IPS DF 6.9 (cell line): ENCODE measurements at places on chromosomes 7 and 10.

- DNase-seq = no peak
Observed at GRCh38 chr7:101629171-101629570, at the start of gene MYL10. Gene MYL10 (minus strand): TSS chr7:101629296. CDS start chr7:101629118, 178 bp downstream.

DNA sequence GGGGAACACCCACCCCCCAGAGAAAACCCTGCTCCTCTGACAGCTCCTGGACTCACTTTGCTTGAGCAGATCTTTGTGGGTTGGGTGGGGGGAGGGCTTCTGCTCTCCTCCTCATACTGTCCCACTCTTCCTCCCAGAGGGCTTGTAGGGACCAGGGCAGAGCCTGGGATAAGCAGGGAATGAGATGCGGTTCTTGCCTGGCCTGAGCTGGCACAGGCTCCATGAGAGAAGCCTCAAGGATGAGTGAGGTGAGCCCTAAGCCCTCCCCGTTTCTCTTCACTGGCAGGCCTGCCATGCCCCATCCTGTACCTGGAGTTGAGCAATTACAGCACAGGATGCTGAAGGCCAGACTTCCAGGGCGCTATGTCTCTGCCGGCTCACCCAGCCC lies 134.7 kb downstream of the ADAM12 start:
- DNase-seq = no peak

DNA sequence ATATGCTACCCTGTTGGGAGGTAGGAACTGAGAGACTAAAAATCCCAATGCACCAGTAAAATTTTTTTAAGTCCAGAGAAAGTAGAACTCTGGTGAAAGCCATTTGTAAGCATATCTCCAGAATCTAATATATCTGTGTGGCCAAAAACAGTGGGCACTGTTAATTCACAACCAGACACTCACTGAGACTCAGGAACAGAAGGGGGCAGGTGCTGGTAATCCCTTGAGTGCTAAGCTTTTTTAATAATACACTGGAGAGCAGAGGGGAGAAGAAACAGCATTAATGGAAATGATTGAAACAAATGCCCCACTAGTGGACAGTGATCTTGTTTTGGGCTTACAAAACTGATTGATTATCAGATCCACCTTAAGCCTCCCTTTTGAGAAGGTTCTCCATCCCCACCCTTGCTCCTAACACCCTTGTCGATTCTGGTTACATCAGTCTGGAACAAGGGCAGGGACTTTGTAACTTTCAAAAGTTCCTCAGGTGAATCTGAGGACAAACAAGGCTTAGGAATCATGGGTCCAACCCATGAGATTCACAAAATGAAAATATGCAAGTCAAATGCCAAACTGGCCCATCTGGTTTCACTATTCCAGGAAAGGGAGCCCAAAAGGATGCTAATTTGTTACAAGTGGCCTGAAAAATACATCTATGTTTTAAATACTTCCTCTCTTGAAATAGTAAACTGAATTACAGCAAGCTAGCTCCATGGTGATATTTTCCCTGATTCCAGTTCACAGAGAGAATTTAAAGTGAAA lies 29.7 kb downstream of the PLXNA4 start:
- DNase-seq = no peak

GRCh38 chr10:44102726-44103255 lies 282.1 kb downstream of the CXCL12 start:
- DNase-seq = no peak

DNA sequence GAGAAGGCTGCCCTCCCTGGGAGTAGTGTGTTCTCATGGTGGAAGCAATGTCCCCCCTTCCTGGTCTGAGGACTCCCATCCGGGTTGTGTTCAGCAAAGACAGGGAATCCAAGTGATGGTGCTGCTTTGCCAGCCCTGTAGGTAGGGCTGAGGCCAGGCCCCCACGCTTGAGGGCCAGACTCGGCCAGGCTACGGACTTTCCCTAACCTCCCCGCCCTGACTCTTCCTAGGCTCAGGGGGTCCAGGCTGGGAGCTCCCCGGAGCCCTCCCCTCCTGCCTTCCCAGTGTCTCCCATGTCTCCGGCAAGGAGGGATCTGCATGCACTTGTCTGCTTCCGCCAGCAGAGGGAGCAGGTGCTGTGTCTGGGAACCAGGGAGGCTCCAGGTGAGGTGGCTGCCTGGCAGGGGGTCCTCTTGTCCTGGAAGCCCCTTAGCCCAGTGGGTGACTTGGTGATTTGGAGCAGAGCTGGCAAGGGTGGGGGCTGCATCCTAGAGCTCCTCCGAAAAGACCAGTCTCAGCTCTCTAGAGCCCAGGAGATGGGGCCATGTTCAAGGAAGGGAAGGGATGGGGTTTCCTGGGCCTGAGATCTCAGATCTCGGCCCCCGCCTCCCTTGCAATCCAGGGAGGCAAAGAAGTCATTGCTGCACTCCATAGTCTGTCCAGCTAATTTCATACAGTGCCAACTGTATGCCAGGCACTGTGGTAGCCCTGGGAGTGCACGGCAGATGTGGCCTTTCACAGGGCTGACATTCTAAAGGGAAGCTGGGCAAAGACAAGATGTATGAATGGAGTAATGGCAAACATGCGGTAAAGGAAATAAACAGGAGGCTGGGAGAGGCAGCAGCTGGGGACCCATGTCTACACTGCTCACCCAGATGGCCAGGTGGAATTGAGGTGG lies 20.3 kb upstream of the SFRP5 start:
- DNase-seq = peak; percentile 72

DNA sequence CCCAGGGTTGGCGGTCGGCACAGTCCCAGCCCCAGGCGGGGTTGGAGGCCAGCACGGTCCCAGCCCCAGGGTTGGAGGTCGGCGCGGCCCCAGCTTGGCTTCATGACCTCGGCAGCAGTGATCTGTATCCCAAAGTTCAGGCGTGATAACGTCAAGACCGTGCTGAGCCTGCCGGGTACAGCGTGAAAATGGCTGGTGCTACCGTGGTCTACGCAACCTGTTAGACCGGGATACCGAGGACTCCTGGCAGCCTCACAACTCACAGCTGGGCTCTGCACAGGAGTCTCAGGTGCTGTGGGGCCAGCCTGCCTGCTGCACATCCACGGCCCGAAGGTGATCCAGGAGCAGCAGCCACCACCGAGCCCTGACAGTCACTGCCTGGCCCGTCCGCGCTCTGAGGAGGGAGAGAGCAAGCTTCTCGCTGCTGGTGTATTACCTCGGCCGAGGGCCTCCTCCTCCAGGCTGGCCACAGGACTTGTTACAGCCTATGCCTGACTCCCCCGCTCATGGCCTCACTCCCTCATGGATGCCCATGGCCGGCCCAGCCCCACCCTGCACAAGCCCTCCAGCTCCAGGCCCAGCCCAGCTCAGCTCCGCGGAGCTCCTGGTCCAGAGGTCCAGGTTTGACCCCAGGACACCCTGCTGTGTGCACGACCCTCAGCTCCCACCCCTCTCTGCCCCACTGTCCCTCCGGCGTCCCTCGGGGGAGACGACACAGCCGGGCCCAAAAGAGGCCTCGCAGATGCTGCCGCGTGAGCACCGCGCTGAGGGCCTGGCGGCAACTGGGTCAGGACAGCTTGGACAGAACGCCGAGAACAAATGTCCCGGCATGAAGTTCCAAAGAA lies 156.0 kb downstream of the ELFN1 start:
- no peak for DNase-seq

DNA sequence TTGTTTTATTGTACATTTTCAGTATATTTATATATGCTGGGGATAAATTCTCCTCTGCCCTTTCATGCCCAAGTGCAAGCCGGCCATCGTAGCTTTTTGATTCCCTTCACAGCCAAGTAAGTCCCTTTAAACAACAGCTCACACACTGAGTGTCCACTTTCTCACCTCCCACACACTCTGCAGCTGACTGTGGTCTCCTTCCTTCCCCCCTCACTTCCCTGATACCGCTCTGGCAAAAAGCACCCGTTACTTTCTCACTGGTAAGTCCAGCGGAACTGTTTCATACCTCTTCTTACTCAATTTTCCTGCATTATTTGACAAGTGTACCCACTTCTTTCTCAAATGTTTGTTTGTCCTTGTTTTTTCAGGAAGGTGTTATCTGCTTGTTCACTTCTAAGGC lies 35.2 kb downstream of the MGAM start:
- no peak for DNase-seq

- no peak for DNase-seq
Observed at GRCh38 chr7:157876469-157877285, 539.9 kb downstream of the DNAJB6 start.

DNA sequence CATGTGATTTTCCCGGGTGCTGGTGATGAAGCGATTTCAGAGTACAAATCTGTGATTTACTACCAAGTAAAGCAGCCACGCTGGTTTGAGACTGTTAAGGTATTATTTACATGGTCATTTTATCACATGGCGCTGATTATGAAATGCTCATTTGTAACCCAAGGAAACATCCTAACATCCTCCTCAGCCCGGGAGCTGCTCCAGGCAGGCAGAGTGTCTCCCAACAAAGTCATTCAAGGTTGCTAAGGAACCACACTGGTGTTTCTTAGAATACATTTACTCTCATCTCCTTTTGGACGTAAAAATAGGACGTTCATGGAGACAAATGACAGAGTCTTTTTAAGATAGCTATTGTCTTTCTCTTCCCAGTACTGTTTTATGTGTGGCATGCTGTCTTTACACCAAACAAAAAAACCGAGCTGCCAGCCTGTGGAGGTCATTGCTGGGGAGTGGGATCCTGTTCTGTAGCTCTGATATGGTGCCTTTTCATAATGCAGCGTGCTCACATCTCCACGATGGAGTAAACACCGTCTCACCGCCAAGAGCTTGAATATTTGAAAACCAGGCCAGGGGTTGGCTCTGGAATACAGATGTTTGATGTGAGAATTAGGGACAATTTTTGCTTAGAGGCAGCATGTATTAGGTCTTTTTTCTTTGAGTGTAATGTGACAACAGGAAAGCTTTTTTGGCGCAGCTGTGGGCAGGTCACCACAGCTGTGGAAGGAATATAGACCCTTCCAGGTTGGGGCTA lies 119.6 kb downstream of the DOCK1 start:
- no peak for DNase-seq

- no peak for DNase-seq
Observed at GRCh38 chr10:6711408-6711841, 131.3 kb upstream of the PRKCQ start.

- DNase-seq = no peak
Observed at GRCh38 chr7:7263297-7264230, 81.2 kb downstream of the C1GALT1 start.

DNA sequence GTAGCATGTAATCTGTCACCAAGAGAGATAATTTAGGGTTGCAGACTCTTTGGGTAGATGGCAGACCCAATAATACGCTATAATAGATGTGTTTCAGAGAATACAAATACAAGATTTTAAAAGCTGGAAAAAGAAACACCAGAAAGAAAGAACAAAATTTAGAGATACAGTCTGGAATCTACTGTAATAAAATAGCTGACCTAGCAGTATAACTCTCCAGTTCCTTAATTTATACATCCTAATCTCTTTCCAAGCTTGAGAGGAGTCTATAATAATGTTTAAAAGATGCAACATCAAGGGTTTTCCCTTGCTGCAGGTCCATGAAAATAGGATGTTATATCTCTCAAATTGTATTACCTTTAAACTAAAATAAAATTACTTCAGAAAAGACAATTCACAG lies 27.2 kb upstream of the GPR22 start:
- DNase-seq = no peak

DNA sequence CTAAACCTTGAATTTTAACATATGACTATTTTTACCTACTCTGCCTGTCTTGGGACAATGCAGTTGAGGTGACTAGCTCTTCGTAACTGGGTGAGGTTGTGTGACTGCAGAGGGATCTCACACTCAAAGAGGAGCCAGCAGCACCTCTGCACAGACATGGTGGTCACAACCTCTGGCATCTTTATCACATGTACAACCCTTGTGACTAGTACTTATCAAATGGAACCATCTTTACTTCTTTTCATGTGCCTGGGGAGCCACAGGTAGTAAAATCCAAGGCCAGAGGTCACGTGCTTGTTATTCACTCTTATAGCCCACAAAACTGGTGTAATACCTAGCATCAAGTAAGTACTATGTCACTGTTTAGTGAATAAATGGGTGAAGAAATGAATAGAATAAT lies 244.3 kb downstream of the COBL start:
- no peak for DNase-seq

- no peak for DNase-seq
Observed at GRCh38 chr10:90905925-90906324, 15.0 kb downstream of the ANKRD1 start.

DNA sequence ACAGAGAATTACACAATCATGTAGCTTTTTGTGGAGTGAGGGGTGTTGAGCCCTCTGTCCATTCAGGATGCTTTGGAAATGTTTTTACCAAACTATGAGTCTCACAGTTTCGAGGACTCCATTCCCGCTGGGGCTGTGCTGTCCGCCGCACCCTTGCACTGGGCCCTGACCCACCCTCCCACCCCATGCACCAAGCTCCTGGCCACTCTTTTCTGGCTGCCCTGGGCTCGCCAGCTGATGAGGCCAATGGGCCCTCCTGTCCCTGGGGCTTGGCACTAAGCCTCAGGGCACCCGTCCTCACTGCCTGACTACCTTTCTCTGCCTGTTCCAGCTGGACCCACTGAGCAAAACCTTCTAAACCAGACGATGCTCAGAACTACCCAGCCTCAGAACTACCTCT lies 332.1 kb downstream of the PTPRN2 start:
- no peak for DNase-seq

GRCh38 chr7:79347351-79347750 lies 106.1 kb downstream of the MAGI2 start:
- DNase-seq = no peak

- no peak for DNase-seq
Observed at GRCh38 chr7:44056681-44057080, 8.7 kb downstream of the PGAM2 start.

DNA sequence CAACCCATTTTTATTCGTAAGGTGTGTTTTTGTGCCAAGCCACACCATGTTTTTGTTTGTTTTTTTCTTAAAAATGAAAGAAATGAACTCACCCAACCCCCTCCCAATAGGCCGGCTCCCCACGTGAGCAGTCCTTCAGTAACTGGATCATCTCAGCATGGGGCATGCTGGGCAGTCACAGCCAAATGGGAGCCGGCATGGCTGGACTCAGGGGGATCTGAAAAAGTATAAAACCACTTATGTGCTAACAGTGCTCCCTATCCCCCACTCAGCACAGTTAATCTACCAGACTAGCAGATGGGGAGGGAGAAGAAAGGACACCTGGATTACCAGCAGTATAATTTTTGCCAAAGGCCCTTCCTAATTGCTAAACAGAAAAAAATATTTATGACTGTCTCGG lies 39.3 kb downstream of the BAZ1B start:
- DNase-seq = no peak

- no peak for DNase-seq
Observed at GRCh38 chr7:159311172-159311494, 166.5 kb upstream of the VIPR2 start.

DNA sequence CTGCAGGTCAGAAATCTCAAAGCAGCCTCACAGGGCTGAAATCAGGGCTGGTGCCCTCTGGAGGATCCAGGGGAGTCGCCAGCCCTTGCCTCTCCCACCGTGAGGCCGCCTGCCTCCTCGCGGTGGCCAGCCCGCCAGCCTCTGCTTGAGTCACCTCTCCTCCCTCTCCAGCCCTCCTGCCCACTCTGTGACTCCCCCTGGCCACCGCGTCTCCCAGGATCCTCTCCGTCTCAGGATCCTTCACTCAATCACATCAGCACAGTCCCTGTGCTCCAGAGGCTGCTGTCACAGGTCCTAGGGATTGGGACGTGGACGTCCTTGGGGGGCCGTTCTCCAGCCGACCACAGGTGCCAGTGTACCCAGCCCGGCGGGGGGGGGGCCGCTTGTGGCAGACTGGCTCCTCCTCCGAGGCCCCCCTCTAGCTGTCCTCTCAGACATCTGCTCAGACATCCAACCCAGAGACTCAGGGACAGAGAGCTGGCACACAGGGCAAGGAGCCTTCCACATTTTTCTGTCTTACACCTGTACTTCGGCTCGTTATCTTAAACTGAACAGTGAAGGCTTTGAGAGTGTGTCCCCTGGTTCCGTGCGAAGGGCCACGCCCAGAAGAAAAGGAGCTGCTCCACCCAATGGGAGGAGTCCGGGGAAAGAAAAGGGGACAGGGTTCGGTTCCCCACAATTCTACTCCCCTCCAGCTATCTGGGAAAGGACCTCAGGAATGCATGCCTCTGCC lies 9.4 kb upstream of the PPP2R2D start:
- no peak for DNase-seq
